Right ventricle myocardium inferior (tissue), 1 donor: ENCODE measurements at places on chromosomes 16 and 17.

GRCh38 chr16:25063865-25064264 is 47.7 kb upstream of the LCMT1 start:
- DNase-seq = no peak

DNA sequence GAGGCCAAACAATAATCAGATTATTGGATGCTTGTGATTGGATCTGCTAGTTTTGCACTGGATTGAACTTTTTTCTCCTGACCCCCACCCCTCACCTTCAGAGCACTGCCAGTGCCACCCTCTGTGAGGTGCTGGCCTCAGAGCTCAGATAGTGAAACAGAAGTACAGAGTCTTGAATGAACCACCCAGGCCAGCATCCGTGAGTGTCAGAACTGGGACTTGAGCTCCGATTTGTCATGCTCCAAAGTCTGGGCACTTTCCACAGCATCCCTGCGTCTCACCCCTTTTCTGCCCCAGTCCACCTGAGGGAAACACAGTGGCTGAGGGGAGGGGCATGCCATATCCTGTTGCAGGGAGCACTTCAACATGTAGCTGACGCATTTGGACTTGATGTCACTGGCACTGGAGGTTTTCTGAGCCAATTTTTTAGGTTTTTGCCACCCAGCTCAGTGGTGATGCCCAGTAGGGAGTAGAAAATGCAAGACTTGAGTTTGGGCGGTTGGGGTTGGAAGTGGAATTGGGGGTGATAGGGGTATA is 47.3 kb downstream of the SMPD3 start:
- DNase-seq = no peak

DNA sequence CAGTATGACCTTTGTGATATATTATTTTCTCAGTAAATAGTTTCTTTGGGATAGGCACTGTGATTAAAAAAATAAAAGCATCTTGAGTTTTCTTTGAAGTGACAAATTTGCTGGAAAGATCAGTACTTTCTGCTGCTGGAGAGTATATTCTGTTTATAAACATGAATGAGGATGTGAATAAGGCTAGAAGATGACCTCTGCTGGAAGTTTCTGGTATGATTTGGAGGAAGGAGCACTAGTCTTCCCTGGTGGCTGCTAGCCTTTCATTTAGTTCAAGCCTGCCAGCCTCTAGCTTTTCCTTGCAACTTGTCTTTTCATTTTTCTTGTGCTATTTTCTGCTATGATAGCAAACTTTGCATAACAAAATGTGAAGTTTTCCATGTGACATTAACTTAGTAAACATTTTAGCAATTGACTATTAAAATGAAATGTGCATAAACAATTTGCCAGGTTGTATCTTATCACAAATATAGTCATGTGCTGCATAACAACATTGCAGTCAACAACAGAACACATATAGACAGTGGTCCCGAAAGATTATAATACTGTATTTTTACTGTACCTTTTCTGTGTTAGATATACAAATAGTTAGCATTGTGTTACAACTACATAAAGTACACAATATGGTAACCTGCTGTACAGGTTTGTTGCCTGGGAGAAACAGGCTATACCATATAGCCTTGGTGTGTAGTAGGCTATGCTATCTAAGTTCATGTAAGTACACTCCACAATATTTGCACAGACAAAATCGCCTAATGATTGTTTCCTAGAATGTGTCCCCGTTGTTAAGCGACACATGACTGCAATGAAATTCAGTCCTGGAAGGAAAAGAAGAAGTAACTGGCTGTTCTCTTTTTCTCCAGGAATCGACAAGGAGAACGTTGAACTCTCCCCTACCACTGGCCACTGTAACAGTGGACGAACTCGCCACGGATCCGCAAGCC is 18.1 kb upstream of the RAB11FIP4 start:
- no peak for DNase-seq

- DNase-seq = no peak
These were observed 235.3 kb downstream of the SEC14L1 start for GRCh38 chr17:77375917-77376651.

GRCh38 chr16:82867485-82867884 is 240.7 kb downstream of the CDH13 start:
- DNase-seq = no peak

DNA sequence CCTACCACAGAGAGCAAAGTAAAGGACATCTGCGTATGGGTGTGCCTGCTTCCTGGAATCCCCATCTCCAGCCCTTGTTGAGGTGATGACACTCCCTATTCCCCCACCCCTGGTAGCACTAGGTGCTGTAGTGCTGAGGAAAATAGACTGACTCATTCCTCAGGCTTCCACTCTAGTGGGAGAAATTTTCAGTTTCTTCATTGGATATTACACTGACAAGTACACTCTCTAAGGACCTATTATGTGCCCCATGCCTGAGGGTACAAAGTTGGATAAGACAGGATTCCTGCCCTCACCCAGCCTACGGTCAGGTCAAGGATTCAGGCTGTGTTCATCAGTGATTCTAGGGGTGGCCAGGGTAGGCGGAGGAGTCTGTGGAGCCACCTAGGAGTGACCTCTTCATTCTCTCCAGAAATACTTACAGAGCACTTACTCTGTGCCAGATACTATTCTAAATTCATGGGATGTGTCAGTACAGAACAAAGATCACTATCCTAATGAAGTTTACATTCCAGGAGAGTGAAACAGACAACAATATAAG is 4.5 kb upstream of the ZC3H7A start:
- DNase-seq = no peak

DNA sequence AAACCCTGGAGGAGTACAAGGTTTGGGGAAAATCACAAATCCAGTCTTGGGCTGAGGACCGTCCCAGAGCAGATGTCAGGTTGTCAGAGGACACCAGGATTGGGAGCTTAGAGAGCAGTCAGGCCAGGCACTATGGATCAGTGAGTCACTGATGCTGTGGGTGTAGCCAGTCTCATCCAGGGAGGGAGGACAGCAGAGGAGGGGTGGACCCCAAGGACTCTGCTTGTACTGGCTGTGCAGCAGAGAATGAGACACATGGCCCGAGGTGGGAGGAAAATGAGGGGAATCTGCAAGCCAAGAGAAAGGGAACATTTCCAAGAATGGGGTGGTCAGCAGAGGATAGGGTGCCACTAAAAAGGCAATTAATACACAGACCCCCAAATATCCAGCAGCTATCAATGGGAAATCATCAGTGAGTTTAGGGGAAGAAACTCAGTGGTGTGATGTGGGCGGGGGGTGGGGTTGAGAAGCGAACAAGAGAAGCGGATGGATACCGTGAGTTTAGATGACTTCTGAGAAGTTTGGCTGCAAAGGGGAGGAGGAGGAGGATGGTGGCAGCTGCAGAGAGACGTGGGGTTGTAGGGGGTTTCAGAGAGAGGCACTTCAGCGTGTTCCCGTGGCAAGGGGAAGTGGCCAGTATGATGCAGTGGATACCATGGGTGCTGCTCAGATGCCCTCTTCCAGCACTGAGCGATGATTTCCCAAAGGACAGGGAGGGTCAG is 43.9 kb downstream of the ARHGAP27 start:
- DNase-seq = peak; percentile 32

GRCh38 chr17:81261096-81261495 is 22.0 kb downstream of the NDUFAF8 start:
- DNase-seq = peak; percentile 57
